Left ventricle myocardium superior (tissue), 1 donor: ENCODE measurements at places on chromosomes 7 and 10.

DNA sequence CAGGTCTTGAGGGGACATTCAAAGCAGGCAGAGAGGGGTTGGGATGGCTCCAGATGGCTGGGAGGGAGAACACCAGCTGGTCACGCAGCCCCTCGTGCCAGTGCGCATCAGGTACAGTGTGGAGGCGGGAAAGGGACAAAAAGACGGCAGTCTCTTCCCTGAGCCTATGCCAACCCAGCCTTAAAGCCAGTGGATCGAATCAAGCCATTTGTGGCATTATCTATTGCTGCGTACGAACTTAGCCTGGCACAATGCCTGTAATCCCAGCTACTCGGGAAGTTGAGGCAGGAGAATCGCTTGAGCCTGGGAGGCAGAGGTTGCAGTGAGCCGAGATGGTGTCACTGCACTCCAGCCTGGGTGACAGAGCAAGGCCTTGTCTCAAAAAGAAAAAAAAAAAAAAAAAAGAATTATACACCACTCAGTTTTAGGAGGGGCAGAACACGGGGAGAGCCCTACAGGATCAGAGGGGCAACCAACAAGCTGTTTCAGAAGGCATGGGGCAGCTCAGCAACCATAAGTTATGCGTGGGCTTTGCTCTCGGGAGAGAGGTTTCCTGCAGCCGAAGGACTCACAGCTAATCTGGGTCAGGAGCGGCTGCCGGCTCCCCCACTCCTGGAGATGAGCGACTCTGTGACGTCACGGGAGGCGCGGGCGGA is 356 bp upstream of the NDUFB2 start:
- peak; percentile 98 for DNase-seq

GRCh38 chr7:105219771-105220160 is 169.0 kb downstream of the SRPK2 start:
- no peak for DNase-seq

DNA sequence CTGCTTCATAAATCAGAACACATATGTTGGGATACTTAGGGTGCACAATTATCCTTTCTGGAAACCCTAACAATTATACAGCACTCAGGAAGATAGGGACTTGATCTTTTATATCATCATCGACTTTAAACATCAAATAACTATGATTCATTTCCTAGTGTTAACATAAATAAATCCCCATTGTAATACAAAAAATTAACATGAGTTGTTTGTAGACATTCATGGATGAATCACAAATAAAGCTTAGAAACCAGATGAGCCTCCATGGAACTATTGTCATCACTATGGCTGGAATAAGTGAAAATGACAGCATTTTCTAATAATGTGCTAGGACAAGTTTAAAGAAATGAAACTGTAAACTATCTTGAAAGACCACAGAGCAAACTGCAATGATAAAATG is 821.7 kb downstream of the GATA3 start:
- DNase-seq: no peak

- DNase-seq: no peak
These were observed 6.6 kb upstream of the STRIP2 start for GRCh38 chr7:129427526-129428045.

- no peak for DNase-seq
These were observed 1.9 kb downstream of the KCND2 start for GRCh38 chr7:120274899-120275298.

- no peak for DNase-seq
These were observed 32.0 kb downstream of the STRA8 start for GRCh38 chr7:135265637-135266036.

GRCh38 chr10:104119996-104120395 is 2.0 kb upstream of the SFR1 start:
- no peak for DNase-seq

DNA sequence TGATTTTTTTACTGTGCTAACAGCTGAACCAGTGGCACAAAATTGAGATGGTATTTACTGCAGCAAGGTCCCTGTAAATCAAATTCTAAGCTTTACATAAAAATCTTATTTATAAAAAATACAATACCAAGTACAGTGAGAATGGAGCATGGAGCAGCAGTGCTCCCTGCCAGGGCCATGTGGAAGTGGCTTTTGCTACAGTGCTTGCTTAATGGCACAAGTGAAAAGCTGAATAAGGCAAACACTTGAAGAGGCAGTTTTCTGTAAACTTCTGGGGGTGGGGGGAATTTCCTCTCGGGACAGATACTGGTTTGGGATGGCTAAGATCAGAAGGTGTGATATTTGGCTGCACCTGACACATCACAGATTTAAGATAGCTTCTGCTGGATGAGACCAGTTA is 27.5 kb downstream of the AP3M1 start:
- DNase-seq: no peak

DNA sequence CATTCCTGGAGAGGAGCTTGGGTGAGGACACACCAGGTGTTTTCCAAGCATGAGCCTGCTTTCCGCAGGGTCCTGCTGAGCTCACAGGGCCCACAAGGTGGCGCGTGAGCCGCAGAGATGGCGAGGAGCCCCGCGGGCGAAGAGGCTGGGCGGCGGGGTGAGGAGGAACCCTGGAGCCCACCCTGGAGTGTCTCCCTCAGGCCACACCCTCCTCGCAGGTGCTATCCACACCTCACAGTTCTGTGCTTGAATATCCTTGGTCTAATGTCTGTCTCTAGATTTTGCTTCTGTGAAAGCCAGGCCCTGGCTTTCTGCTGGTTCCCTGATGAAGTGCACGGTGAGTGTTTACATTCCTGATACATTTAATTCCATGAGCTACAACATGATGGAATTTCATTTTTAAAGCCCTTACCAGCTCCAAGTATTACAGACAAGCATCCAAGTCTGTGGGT is 433.6 kb downstream of the ACTR3B start:
- DNase-seq: peak; percentile 34

- DNase-seq: no peak
These were observed 48.5 kb downstream of the RASGEF1A start for GRCh38 chr10:43218206-43218950.

- no peak for DNase-seq
These were observed 22.6 kb downstream of the CPXM2 start for GRCh38 chr10:123869020-123869414.

DNA sequence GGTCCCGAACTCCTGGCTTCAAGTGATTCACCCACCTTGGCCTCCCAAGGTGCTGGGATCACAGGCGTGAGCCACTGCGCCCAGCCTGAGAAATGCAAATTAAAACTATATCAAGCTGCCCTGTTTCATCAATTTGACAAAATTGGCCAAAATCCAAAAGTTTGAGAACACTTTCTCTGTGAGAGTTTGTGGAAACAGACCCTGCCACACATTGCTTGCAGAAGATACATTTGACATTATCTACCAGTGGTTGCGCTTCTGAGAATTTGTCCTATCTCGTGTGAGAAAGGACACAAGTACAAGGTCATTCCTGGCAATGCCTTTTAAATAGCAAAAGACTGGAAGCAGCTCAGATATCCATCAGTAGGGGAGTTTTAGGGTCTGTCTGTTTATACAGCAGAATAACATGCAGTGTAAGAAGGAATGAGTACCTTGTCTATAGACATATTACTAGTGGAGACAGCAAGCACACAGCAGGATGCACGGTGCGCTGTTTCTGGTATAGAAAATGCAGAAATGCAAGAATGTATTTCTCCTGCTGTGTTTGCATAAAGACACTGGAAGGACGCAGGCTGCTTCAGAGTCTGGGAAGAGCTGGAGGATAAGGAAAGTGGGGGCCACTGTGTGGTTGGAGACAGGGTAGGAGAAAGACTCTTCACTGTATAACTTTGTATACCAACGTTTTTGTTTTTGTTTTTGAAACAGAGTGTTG is 4.3 kb downstream of the LHPP start:
- DNase-seq: no peak

GRCh38 chr10:102240467-102241031 is 763 bp downstream of the PITX3 start:
- peak; percentile 48 for DNase-seq

DNA sequence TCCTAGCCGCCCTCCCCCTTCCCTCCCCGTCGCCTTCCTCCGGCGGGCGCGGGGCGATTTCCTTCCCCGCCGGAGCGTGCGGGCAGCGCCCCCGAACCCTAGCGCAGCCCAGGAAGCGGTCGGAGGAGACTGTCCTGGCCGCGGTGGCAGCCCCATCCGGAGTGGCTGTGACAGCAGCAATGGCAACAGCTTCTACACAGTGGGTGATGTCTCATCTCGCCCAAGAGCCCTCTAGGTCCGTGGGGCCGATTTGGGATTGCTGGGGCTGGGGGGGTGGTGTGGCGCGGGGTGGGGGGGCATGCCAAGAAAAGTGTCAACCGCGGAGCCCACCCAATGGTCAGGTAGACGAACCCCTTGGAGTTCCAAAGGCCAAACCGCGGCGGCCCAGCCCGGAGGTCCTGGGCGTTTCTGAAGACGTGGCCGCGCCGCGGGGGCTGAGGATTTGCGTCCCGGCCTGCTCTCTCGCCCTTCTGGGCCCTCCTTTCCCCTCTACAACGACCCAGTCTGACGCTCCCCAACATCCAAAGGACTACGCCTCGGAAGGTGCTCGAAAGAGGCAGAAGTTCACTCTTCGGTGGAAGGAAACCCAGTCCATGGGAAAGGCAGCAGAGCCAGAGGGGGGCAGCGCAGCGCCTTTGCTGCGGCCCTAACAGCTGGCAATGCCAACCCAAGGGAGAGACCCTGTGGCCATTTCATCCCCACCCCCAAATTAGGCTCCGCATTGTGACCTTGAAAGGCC is 603 bp upstream of the TWIST1 start:
- no peak for DNase-seq

GRCh38 chr10:23742807-23743206 is 303.9 kb downstream of the OTUD1 start:
- no peak for DNase-seq

GRCh38 chr7:23544913-23545354 is 13.2 kb upstream of the TRA2A start:
- no peak for DNase-seq

GRCh38 chr7:148729984-148730733 is 31.5 kb downstream of the CUL1 start:
- no peak for DNase-seq

- DNase-seq: no peak
These were observed 421.4 kb upstream of the ZWINT start for GRCh38 chr10:56782503-56782902.

DNA sequence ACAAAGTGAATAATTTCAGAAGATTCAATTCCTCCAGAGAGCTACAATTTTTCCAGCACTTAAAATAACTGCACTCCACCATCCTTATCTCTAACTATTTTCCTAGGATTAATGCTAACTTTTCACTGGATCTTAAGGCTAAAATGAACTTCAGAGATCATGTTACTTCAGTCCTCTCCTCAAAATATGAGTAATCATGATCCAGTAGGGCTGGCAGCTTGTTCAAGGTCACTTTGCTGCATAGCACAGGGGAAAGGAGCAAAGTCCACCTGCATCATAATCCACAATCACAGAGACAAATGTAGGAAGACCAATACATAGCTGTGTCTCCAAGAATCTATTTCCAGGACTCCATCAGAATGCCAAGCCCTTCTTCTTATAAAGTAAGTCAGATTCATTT is 150.3 kb downstream of the LRRTM3 start:
- DNase-seq: no peak

DNA sequence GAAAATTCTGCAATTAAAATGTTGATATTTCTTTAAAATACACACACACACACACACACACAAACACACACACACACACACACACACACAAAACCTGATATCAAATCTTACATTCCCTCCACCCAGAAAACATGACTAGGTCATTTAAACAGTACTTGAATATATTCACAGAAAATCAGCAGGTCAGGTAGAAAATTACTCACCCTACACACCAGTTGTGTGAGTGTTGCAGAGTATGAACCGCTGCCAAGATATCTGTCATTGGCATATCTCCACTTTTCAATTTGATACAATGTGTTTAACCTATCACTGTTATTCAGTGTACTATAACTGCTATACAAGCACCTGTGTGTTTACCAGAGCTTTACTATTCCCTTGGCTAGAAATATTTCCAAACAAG is 283.6 kb upstream of the LRRTM3 start:
- no peak for DNase-seq

- no peak for DNase-seq
These were observed 71.5 kb downstream of the GPR85 start for GRCh38 chr7:113015034-113015645.

- DNase-seq: no peak
These were observed 45.0 kb upstream of the IFRD1 start for GRCh38 chr7:112405286-112405685.

GRCh38 chr10:122689146-122689820 is 10.4 kb downstream of the C10orf120 start:
- DNase-seq: no peak

- no peak for DNase-seq
These were observed 91.2 kb downstream of the KAT6B start for GRCh38 chr10:74917481-74918077.

DNA sequence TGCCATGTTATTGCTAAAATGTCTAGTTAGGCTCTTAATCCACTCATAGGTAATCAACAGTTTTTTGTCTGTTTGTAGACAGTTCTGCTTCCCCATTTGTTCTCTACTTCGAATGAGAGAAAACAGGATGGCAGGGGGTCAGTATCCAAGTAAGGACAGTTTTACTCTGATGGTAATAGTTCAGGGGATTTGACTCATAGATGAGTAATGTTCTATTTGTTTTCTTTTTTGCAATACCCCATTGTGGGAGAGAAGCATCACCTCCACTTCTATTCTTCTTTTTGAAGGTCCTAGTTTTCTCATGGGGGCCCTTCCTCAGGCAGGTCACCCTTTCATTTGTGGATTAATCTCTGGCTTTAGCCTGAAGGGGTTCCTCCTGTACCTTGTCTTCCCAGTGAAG is 13.9 kb downstream of the PCLO start:
- DNase-seq: no peak

- DNase-seq: no peak
These were observed 7.1 kb downstream of the NEBL start for GRCh38 chr10:20890009-20890408.

- DNase-seq: no peak
These were observed 256.4 kb downstream of the DYNC1I1 start for GRCh38 chr7:96028729-96029128.

DNA sequence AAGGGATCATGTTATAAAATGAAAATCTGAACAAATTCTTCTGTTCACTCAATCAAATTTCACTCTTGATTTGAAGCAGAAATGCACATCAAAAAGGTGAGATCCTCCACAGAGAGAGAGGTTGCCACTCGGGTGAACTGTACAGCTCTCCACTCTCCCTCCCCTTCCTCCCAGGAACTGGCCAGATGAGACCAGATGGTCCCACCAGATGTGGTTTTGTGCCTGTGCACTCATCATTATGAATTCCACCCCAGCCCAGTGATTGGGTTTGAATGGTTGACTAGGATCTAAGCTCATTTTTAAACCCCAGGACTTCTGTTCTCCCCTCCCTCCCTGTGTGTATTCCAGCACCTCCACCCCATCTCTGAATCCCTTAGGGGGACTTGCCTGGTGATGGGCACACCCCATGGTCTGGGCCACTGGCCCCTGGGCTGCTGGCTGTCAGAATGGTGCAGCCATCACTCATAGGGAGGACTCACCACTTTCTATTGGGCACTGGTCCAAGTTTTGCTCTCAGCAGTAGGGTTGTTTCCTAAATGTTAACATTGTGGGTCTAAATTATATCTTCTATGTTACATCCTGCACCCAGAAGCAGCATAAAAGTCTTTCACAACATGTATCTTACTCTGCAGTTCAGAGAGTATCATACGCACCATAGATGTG is 393.1 kb downstream of the TNS3 start:
- no peak for DNase-seq

GRCh38 chr10:60271319-60272040 is 118.2 kb downstream of the ANK3 start:
- DNase-seq: no peak

- DNase-seq: no peak
These were observed 56.9 kb downstream of the ADK start for GRCh38 chr10:74207691-74208480.
